Sigmoid colon (tissue), 7 donors: ENCODE measurements at places on chromosomes 12 and 14.

- no peaks in the 10 kb centered on the region for H3K27me3 ChIP-seq
- peaks cover 11% of the 10 kb centered on the region for H3K4me1 ChIP-seq
- DNase-seq, result no peak
- H3K4me3 ChIP-seq, result no peak overlapping the region
- H3K36me3 ChIP-seq, result no peaks in the 10 kb centered on the region
- H3K27ac ChIP-seq, result no peak overlapping the region
These were observed 33.7 kb upstream of the PYGL start for GRCh38 chr14:50977863-50978528.

DNA sequence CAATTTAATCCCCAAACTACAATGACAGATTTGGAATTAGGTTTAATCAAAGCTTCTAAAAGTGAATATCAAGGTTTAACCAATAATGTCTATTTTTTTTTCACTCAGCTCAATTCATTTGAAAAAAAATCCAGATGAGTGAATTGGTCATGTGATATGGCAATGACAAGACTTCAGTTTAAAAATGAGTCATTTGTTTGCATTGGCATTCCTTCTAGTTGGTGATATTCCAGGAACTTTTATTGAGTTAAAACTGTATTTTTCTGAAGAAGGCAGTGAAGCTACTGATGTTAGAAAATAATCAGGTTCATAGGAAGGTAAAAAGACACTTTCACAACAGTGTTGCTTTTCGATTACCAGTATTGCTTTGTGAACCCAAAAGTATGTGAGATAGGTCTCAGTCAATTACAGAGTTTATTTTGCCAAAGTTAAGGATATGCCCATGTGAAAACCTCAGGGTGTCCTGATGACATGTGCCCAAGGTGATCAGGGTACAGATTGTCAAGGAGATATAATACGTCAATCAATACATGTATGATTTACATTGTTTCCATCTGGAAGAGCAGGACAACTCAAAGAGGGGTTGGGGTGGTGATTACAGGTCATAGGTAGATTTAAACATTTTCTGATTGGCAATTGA lies 1214.9 kb downstream of the GALC start:
- no peaks in the 10 kb centered on the region for H3K27me3 ChIP-seq
- DNase-seq, result no peak
- no peaks in the 10 kb centered on the region for H3K4me1 ChIP-seq
- H3K36me3 ChIP-seq, result no peaks in the 10 kb centered on the region
- H3K4me3 ChIP-seq, result no peak overlapping the region

DNA sequence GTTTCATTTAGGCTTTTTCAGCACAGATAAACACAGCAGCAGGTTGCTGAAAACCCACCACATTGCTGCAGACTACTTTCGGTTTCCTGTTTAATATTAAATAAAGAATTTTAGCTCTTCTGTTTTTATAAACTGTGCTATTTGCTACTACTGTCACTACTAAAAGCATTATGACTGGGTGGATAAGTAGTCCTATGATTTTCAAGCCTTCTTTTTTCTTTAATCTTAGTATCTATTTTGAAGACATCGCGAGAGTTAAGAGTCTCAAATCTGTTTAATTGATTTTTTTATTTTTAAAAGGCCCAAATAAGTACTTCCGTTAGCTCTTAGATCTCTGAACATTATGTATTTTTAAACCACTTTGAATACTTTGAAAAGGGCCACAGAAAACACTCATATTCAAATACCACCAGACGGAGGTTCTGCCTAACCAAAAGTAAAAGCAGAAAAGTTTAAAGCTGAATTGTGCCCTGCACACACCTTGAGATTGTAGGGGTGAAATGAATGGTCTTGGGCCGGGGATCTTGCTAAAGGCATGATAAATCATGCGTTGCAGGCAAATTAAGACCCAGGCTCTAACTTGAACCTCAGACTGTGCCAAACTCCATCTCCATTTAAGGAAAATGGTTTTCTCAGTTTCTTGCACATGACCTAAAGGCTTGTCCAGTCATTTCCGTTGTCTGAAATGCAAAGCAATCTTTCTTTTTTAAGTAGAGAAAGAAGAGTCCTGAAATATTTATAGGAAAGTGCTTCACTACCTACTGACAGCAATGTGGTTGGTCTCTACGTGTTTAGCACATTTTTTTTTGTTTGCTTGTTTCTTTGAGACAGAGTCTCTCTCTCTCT lies 13.6 kb upstream of the FOXN3 start:
- peak; percentile 20 for DNase-seq
- no peaks in the 10 kb centered on the region for H3K4me1 ChIP-seq
- no peaks in the 10 kb centered on the region for H3K36me3 ChIP-seq
- peak overlapping the region; percentile 67 for H3K27ac ChIP-seq

GRCh38 chr12:120474616-120474960 lies 5.0 kb upstream of the SRSF9 start:
- H3K4me1 ChIP-seq, result peaks cover 12% of the 10 kb centered on the region
- H3K27ac ChIP-seq, result no peak overlapping the region
- H3K36me3 ChIP-seq, result no peaks in the 10 kb centered on the region
- H3K27me3 ChIP-seq, result no peaks in the 10 kb centered on the region
- no peak for DNase-seq

GRCh38 chr14:86779416-86779815 lies 1213.6 kb downstream of the GALC start:
- DNase-seq, result no peak
- H3K27me3 ChIP-seq, result no peaks in the 10 kb centered on the region
- H3K4me1 ChIP-seq, result no peaks in the 10 kb centered on the region
- H3K4me3 ChIP-seq, result no peak overlapping the region
- H3K36me3 ChIP-seq, result no peaks in the 10 kb centered on the region

GRCh38 chr14:32121948-32122347 lies 44.8 kb downstream of the ARHGAP5 start:
- no peak for DNase-seq
- H3K27me3 ChIP-seq, result no peaks in the 10 kb centered on the region
- H3K36me3 ChIP-seq, result no peaks in the 10 kb centered on the region
- H3K4me1 ChIP-seq, result peaks cover 4% of the 10 kb centered on the region
- H3K27ac ChIP-seq, result no peak overlapping the region
- H3K4me3 ChIP-seq, result no peak overlapping the region
